ENCODE measurements at places on chromosomes 6 and 20.

- DNase-seq = no peak
Measured at GRCh38 chr20:44166008-44166407, 21.0 kb downstream of the JPH2 start.

DNA sequence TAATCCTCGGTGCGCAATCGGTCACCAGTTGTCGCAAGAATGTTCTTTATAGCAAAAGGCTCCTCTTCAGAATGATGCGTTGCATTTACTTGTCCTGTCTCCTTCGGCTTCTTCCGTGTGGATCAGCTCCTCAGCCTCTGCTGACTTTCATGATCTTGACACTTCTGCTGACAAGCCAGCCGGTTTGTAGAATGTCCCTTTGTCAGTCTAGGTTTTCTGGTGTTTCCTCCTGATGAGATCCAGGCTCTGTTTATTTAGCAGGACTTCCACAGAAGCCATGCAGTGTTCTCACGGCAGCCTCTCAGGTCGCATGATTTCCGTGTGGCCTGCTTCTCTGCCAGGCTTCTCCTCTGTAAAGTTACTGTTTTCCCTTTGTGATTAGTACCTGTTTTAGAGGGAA, 66.9 kb downstream of the STX11 start:
- DNase-seq = no peak

- no peak for DNase-seq
Measured at GRCh38 chr6:5457983-5458683, 196.8 kb downstream of the FARS2 start.

DNA sequence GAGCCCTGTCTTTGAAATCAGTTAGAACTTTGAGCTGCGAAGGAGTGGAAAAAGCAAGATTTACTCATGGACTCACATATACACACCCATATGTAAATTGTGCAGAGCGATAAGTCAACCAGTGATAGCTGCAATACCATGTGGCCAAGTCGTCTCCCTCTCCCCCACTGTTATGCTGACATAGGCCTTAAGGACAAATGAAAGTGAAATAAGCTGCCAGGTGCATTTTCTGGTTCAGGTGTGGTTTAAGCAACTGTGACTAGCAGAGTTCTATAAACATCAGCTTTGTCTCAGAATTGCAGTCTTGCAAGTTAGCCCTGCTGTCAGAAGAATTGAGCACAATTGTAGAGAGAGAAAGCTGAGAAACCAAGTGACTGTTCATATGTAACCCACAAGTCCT, 9.6 kb downstream of the FAM83B start:
- DNase-seq = no peak

DNA sequence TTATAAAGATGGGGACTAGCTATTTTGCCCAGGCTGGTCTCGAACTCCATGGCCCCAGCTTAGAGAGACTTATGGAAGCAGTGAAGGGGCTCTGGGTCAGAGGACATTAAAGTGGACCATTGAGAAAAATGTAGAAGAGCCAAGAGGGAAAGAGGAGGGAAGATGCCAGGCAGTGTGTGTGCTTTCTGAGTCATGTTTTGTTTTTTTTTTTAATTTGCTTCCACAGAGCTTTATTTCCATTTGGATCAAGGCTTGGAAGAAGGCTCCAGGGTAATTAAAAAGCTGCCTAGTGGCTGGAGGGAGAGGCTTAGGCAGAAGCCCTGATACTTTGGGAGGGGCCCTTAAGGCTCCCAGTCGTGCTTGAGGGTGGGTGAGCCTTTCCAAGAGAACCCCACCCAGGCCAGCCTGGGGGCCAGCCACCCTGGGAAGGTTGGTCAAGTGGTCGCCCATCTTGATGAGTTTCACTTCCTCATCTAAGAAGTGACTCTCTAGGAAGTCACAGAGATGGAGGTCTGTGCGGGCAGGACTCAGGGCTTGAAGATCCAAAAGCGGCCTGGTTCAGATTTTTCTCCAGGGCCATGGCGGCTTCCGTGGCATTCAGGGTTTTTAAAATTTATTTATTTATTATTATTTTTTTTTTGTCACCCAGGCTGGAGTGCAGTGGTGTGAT, 3.0 kb upstream of the ZNF335 start:
- no peak for DNase-seq

GRCh38 chr20:44005661-44006060, 91.0 kb downstream of the TOX2 start:
- DNase-seq = no peak

- DNase-seq = no peak
Measured at GRCh38 chr20:53890443-53891305, 179.7 kb downstream of the BCAS1 start.

DNA sequence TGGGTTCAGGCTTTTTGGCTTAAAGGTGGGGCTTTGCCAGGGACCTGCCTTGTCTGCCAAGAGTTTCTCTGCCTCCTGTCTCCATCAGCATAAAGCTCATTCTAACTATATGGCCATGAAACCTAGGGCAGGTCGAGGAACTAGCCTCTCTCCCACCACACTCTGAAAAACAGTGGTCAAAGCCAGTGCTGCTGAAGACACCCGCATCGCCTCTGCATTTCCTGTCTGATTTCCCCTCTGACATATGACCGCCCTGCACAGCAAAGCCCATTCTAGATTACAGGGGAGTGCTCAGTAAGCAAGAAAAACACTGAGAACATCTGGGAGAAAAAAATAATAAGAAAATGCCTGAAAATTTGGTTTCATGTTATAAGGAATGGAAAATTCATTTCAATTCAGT, 573.6 kb downstream of the PRKN start:
- DNase-seq = no peak

DNA sequence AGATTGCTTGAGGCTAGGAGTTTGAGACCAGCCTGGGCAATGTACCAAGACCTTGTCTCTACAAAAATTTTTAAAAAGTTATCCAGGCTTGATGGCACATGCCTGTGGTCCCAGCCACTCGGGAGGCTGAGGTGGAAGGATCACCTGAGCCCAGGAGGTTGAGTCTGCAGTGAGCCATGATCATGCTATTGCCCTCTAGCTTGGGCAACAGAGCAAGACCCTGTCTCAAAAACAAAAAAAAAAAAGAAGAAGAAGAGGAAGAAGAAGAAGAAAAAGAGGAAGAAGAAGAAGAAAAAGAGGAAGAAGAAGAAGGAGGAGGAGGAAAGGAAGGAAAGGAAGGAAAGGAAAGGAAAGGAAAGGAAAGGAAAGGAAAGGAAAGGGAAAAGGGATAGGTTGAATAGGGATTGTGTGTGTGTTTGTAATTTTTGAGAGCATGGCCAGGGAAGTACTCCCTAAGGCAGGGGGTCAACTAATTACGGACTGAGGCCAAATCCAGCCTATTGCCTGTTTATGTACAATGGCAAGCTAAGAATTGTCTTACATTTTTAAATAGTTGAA, 43.0 kb upstream of the ZNF217 start:
- DNase-seq = no peak

- DNase-seq = no peak
Measured at GRCh38 chr6:2839195-2839981, 2.3 kb downstream of the SERPINB1 start.

DNA sequence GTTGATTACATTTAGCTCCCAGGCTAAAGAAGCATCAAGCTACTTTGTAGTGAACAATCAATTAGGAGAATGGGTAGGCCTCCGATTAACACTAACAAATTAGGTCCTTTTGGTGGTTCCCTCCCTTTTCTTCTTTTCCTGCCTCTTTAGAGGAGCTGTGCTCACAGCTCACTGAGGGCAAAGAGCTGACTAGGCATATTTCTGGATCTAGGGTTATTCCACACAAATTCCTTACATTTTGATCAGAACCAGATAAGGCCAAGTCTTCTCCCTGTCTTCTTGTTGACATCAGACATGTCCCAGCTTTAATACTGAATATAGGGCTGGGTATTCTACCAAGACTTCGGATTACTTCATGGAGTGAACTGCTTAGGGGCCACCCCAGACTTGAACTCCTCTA, 119.1 kb downstream of the PKHD1 start:
- DNase-seq = no peak

DNA sequence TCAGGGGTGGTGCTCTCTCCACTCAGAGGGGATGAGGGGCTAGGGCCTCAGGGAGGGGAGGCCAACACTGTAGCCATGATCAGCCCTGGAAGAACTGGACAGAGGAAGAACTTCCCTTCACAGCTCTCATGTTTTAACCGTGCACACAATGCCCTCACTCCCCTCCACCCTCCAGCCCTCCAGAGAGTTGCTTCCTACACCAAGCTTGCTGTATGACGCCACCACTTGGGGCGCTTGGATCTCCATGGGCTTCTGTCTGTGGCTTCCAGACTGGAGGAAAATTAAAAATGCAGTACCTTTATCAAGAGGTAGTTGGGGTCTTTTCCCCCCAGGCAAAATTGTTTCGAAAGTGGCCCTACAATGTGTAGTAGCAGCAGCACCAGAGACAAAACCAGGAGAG, 48.4 kb downstream of the ARHGAP40 start:
- no peak for DNase-seq

DNA sequence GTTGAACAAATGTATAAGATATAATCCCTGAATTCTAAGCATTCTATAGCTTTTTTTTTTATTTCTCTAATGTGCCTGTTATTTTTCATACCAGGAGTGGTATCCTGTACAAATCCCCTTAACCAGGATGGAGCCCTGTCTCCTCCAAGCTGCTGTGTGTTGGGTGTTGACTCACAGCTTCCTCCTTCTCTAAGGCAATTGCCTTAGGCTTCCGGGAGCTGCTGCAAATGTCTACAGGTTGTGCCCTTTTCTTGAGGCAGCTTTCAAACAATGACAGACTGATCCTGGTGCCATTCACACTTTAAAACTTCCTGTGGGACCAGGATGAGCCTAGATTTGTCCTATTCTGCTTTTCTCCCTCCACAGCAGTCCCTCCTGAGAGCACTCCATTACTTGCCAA, 173.2 kb downstream of the BTBD3 start:
- DNase-seq = no peak

GRCh38 chr20:38173237-38174156, 8.4 kb upstream of the TGM2 start:
- no peak for DNase-seq

- no peak for DNase-seq
Measured at GRCh38 chr6:91637217-91637616, 1050.3 kb upstream of the MAP3K7 start.

- no peak for DNase-seq
Measured at GRCh38 chr6:159043947-159044346, 844 bp downstream of the TAGAP start.

DNA sequence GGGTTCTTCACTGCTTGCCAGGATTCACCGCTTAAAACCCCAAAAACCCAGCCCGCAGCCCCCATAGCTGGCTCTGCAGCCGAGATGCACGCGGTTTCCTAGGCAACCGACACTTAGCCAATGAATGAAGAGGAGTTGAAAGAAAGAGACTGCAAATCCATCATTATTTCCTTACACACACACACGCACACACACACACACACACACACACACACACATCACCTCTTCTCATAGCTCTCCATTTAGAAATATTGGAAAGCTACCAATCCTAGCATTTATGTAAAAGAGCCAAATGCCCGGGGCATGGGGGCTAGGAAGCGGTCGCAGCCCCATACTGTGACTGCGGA, 3.4 kb upstream of the TUBB2B start:
- DNase-seq = no peak

- no peak for DNase-seq
Measured at GRCh38 chr20:31573555-31574321, 31.4 kb upstream of the ID1 start.

- DNase-seq = no peak
Measured at GRCh38 chr6:27986928-27987725, 30.1 kb downstream of the OR2B6 start.

GRCh38 chr6:34130862-34131261, 15.0 kb downstream of the GRM4 start:
- no peak for DNase-seq

DNA sequence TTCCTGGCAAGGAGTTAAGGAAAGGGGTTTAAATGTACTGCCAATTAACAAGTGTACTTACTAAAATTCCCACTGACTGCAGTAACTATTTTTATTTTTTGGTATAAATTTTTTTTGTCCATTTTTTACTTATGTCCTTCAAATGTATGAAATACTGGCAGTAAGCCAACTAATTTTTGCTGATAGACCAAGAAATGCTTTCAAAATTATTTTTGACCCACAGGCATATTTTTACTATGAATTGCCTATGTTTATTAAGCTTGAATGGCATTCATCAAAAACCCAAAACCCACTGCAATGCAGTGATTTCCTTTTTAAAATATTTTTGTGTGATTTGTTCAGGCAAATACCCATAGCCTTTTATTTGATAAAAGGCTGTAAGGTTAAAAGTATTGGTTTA, 560.1 kb downstream of the UTRN start:
- no peak for DNase-seq

- no peak for DNase-seq
Measured at GRCh38 chr6:16441262-16441661, 202.9 kb downstream of the GMPR start.

GRCh38 chr20:19712721-19713260, 45.3 kb upstream of the RIN2 start:
- no peak for DNase-seq

DNA sequence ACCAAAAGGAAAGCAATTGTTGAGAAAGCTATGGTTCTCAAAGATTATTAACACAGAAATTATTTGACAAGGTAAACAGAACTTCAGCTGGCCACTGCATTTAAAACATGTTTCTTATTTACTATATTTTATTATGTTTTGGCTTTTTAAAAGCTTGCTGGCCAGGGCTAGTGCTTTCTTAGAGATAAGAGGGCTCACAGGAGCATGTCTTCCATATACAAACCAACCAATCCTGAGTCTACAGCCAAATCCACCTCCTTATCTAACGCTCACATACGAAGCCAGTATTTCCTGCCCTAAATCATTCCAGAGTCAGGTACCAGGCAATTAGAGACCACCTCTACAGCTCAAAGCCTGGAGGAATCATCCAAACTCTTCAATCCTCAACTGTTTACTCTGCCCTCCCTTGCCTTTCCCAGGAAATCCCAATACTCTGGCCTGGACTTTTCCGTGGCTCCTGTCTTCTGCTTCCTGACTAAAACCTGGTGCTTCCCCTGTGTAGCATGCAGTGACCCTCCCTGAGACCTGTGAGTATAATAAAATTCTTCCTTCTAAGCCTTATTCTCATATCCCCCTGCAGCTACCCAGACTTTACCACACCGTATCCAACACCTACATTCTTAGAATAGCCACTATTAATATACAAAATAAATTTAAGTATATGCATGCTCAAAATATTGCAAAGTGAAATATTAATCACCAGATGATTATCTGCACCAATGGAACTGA, 33.2 kb downstream of the RANBP9 start:
- DNase-seq = no peak

DNA sequence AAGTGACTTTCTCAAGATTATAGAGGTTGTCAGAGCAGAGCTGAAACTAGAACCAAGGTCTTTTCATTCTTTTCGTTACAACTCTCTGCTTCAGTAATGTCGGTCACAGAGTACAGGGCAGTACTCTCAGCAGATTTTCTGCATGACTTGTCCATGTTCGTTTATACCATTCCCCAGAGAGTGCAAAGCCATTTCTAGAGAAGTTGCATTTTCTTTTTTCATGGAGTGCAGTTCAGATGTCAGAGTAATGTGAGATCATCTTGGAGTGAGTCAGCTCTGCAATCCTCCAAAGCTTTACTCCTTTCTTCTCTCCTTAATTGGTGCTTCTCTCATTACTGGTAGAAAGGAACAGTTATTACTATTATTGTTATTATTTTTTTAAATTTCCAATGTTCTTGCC, 115.6 kb upstream of the B3GAT2 start:
- no peak for DNase-seq

Measured in GM20000 (cell line).